Naive thymus-derived CD8-positive, alpha-beta T cell (primary cell): ENCODE measurements at places on chromosomes 7 and 10. TPM values are rescaled to one million over a fixed set of nuclear protein-coding genes. Genes with fewer than 3 reads are reported as not detected.

Gene STEAP4
- total RNA-seq, result not detected

Gene UCN3
- total RNA-seq, result not detected

Gene AKR1E2
- 12.7 TPM for total RNA-seq

Gene NKX2-3
- total RNA-seq, result not detected

Gene ADRA2A
- total RNA-seq, result not detected

Gene HKDC1
- 0.80 TPM for total RNA-seq

Gene CEP55
- not detected for total RNA-seq

GRCh38 chr10:72335394-72336258 is 19.1 kb downstream of the DNAJB12 start:
- H3K36me3 ChIP-seq, result peaks cover 20% of the 10 kb centered on the region
- H3K27ac ChIP-seq, result peak overlapping the region; percentile 97
- peak overlapping the region; percentile 75 for H3K4me3 ChIP-seq

DNA sequence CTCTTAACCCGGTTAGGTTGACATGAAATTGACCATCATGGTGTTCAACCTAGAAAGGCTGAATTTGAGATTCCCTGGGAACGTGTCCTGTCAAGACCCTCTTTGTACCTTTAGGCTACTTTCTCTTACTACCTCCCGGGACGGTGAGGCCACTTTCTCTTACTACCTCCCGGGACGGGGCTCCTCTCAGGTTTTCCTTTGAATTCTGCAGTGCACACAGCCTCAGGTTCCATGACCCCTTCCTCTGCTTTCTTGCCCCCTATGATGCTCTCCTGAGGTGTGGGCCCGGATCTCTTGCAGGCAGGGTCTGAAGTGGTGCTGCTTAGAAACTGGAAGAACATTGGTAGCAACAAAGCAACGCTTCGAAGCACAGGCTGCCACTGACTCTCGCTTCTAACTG is 155.3 kb downstream of the CAMK1D start:
- H3K4me3 ChIP-seq, result peak overlapping the region; percentile 60
- no peaks in the 10 kb centered on the region for H3K27me3 ChIP-seq
- H3K4me1 ChIP-seq, result peaks cover 67% of the 10 kb centered on the region
- no peak for DNase-seq
- H3K27ac ChIP-seq, result peak overlapping the region; percentile 73

- no peak for DNase-seq
- H3K27me3 ChIP-seq, result no peaks in the 10 kb centered on the region
- H3K4me3 ChIP-seq, result peak overlapping the region; percentile 16
- H3K4me1 ChIP-seq, result peaks cover 98% of the 10 kb centered on the region
- peak overlapping the region; percentile 82 for H3K27ac ChIP-seq
- no peaks in the 10 kb centered on the region for H3K36me3 ChIP-seq
Measured at GRCh38 chr10:22615819-22616499, 98.4 kb downstream of the PIP4K2A start.

DNA sequence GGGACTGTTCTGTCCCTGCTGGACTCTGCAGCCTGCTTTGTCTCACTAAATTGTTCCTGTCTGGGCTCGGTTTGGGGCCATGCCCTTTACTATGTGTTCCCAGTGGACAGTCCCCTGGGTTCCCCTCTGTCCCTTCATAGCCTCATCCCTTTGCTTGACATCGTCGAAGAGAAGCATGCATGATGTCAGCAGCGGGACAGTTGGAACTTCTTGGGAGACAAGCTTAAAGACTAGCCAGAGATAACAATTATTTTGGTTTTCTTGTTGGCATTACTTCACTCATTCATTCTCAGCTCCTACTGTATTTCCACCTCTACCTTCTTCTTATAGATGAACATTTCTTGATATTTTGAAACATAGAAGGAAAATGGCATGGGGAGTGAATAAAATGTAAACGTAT is 2.7 kb downstream of the EPHB6 start:
- H3K36me3 ChIP-seq, result no peaks in the 10 kb centered on the region
- H3K4me3 ChIP-seq, result no peak overlapping the region
- no peaks in the 10 kb centered on the region for H3K27me3 ChIP-seq

GRCh38 chr10:82068501-82068900 is 193.5 kb downstream of the NRG3 start:
- no peak overlapping the region for H3K27ac ChIP-seq
- DNase-seq, result no peak
- H3K4me3 ChIP-seq, result no peak overlapping the region

DNA sequence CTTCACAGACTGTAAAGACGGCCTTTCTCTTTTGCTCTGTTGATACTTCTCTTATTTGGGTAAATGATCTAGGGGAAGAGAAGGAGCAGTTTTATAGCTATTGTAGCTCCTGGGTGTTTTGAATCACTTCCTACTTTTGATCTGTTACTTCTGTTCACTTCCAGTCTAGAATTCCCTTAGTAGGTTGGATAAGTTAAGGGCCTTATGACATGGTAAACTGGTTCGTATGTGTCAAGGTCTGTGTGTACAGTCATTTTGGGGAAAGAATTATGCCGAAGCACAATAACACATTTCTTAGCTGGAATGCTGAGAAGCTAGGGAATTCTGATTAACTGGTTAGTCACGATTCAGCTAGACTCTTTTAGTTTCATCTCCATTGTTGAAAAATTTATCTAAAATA is 8.1 kb downstream of the DENND10 start:
- H3K4me1 ChIP-seq, result peaks cover 8% of the 10 kb centered on the region
- no peak overlapping the region for H3K4me3 ChIP-seq

GRCh38 chr7:32658467-32658869 is 163.2 kb downstream of the AVL9 start:
- no peak for DNase-seq
- H3K27me3 ChIP-seq, result peaks cover 19% of the 10 kb centered on the region
- no peak overlapping the region for H3K27ac ChIP-seq
- no peaks in the 10 kb centered on the region for H3K4me1 ChIP-seq

- H3K27me3 ChIP-seq, result no peaks in the 10 kb centered on the region
- peaks cover under 1% of the 10 kb centered on the region for H3K36me3 ChIP-seq
- H3K4me3 ChIP-seq, result no peak overlapping the region
- H3K4me1 ChIP-seq, result peaks cover 4% of the 10 kb centered on the region
- DNase-seq, result no peak
Measured at GRCh38 chr7:132558815-132559214, 17.5 kb downstream of the PLXNA4 start.

DNA sequence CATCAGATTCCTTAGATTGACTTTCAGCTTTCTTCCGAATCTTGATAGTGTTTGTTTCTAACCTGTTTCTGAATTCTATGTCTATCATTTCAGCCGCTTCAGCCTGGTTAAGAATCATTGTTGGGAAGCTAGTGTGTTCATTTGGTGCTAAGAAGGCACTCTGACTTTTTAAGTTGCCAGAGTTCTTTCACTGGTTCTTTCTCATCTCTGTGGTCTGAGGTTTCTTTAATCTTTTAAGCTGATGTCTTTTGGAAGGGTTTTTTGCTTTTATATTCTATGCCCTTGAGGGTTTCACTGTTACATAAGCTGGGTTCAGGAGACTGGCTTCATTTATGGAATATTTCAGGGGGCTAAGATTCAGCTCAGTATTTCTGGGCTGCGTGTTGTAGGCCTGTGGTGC is 104.5 kb upstream of the PRSS58 start:
- H3K4me1 ChIP-seq, result peaks cover 40% of the 10 kb centered on the region
- no peak for DNase-seq
- H3K36me3 ChIP-seq, result no peaks in the 10 kb centered on the region
- peaks cover 7% of the 10 kb centered on the region for H3K27me3 ChIP-seq
- peak overlapping the region; percentile 17 for H3K4me3 ChIP-seq

DNA sequence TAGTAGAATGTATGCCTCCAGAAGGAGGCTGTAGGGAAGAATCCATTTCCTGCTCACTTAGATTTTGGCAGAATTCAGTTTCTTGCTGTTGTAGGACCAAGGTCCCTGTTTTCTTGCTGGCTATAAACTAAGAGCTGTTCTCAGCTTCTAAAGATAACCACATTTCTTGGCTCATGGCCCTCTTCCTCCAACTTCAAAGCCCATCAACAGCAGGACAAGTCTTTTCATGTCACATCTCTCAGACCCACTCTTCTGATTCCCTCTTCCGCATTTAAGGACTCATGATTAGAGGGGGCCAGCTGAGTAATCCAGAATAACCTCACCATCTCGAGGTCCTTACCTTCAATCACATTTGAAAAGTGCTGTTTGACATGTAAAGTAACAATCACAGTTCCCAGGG is 8.2 kb upstream of the LSM8 start:
- no peaks in the 10 kb centered on the region for H3K4me1 ChIP-seq
- H3K36me3 ChIP-seq, result no peaks in the 10 kb centered on the region
- H3K4me3 ChIP-seq, result no peak overlapping the region
- H3K27me3 ChIP-seq, result peaks cover 10% of the 10 kb centered on the region

DNA sequence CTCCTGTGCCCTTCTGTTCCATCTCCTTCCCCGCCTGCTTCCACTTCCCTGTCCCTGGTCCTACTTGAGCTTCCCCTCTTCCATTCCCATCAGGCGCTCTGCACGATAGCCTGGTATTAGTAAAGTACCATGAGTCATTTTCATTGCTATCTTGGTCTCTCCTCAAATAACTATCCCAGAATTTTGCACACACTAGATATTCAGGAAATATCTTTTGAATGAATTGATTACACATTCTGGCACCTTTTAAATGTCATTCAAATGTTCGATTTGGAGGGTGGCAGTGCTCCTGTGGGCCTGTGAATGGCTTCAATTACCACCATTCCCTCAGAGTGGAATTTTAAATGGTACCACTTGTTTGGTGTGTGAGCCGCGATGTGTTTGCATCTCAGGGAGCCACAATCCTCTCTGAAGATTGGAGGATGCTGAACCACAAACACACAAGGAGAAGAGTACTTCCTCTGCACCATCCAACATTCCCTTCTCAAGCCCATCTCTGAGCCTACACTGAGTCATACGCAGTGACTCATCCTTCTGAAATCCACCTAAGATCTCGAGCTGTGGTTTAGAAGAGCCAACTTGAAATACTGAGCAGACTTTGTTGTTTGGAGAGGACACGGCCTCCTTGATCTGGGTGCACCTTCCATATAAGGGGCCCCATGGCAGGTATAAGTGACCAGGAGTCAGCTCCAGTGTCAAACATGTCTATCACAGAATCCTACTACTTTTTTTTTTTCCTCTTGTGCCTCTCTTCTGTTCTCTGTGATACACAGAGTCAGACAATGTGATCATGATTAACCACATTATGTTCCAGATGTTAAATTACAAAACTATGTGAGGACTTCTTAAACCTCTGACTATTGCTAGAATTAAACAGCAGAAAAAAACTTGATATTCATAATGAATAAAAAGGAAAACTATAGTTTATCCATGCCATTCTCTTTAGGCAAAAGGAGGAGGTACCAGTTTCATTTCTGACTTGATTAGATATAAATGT is 81.9 kb downstream of the BMPER start:
- no peaks in the 10 kb centered on the region for H3K36me3 ChIP-seq
- H3K4me3 ChIP-seq, result no peak overlapping the region
- peaks cover 1% of the 10 kb centered on the region for H3K27me3 ChIP-seq
- no peak overlapping the region for H3K27ac ChIP-seq
- DNase-seq, result no peak

DNA sequence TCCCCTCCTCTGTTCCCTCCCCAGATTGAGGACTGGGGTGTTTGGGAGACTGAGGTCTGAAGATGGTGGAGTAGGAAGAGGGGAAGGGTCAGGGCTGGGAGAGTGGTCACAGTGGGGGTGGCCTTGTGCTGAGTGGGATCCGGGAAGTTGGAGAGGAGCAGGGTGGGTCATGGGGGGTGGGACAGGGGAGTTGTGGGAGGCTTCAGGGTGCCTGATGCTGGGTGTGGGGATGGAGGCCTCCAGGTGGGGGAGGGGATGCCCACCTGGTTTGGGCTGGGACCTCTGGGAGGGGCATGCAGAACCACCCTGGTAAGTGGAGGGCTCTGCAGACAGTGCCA is 2.6 kb downstream of the ZNF775 start:
- no peak overlapping the region for H3K4me3 ChIP-seq
- H3K27ac ChIP-seq, result no peak overlapping the region
- H3K36me3 ChIP-seq, result no peaks in the 10 kb centered on the region
- H3K4me1 ChIP-seq, result peaks cover 37% of the 10 kb centered on the region
- no peaks in the 10 kb centered on the region for H3K27me3 ChIP-seq

DNA sequence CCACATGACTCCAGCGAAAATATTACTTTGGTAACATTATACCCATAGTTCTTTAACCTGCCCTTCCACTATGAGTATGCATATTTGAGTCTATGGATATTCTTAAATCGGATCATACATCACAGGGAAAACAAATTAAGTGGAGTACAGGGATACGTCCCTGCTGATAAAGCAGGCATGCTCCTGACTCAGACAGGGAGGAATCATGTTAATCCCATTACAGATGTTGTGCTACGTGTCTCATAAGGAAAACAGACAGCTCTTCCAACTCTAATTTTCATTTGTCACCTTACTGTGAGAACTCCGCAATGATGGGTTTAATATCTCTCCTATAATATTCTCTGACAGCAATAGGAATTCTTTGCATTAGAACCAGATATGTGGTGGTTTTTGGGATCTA is 469.5 kb upstream of the POM121L12 start:
- DNase-seq, result no peak
- H3K4me1 ChIP-seq, result no peaks in the 10 kb centered on the region
- no peak overlapping the region for H3K4me3 ChIP-seq
- H3K27me3 ChIP-seq, result no peaks in the 10 kb centered on the region

GRCh38 chr7:24723178-24723530 is 34.1 kb downstream of the GSDME start:
- DNase-seq, result no peak
- H3K36me3 ChIP-seq, result peaks cover 5% of the 10 kb centered on the region
- H3K27ac ChIP-seq, result no peak overlapping the region
- no peak overlapping the region for H3K4me3 ChIP-seq
- H3K4me1 ChIP-seq, result peaks cover 13% of the 10 kb centered on the region

DNA sequence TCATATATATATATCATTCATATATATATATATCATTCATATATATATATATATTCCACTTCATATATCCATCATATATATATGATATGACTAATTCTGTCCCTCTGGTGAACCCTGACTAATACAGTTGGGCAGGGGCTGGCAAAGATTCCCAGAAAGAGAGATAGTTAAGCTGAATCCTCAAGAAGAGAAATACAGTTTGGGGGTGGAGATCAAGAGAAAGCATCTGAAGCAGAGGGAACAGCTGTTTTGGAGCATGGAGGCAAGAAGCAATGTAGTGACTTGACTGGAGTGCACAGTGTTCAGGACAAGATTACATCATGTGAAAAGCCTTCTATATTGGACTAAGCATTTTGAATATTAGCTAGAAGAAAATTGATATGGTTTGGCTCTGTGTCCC is 540.7 kb downstream of the MAGI2 start:
- no peak for DNase-seq
- H3K27ac ChIP-seq, result no peak overlapping the region
- no peaks in the 10 kb centered on the region for H3K27me3 ChIP-seq

DNA sequence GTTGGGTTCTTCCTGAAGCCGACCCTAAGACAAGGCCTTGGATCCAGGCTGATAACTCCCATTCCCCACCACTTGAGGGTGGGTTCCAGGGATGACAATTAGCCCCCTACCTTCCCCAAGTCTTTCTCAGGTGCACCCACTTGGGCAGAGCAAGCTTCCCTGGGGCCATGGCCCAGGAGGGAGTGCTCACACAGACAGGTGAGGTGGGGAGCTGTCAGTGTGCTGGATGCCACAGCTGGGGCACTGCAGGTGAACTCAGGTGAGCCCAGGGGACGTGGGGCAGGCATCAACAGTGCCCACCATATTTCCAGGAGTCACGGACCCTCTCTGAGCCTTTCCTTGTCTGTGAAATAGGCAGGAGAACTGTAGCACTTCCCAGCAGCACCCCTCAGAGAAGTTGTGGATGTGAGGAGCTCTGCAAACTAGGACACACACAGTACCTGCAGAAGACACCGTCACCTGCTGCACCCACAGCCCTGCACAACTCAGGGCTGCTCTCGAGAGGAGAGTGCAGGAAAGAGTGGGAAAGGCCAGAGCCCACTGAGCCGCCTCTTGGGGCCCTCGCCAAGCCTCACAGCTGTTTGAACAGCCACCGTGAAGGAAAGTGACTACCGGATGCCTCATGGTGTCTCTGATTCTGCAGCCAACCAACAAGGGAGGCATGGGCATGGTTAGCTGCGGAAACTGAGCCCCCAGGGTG is 17.9 kb downstream of the SH3PXD2A start:
- no peaks in the 10 kb centered on the region for H3K36me3 ChIP-seq
- no peak overlapping the region for H3K4me3 ChIP-seq
- no peak for DNase-seq
